ENCODE measurements at places on chromosomes 7 and 10.

GRCh38 chr7:157625973-157626742 is 289.4 kb downstream of the DNAJB6 start:
- peak; percentile 43 for DNase-seq

GRCh38 chr10:92719991-92720830 is 30.5 kb downstream of the HHEX start:
- no peak for DNase-seq

GRCh38 chr7:131014906-131015656 is 281.1 kb upstream of the KLF14 start:
- no peak for DNase-seq

- DNase-seq, result no peak
These were observed 3.9 kb downstream of the ADD3 start for GRCh38 chr10:110011681-110012080.

GRCh38 chr10:1127629-1128028 is 71.4 kb downstream of the WDR37 start:
- no peak for DNase-seq

- no peak for DNase-seq
These were observed 138.0 kb downstream of the DYNC1I1 start for GRCh38 chr7:95910341-95910740.

GRCh38 chr10:22324413-22324812 is 3.5 kb downstream of the BMI1 start:
- no peak for DNase-seq

Data from CD4-positive, alpha-beta T cell treated with Interleukin-10 for 1 hour (primary cell).